H9 (cell line): ENCODE measurements at places on chromosomes 16 and 17. TPM values are rescaled to one million over a fixed set of nuclear protein-coding genes. Genes with fewer than 3 reads are reported as not detected.

DNA sequence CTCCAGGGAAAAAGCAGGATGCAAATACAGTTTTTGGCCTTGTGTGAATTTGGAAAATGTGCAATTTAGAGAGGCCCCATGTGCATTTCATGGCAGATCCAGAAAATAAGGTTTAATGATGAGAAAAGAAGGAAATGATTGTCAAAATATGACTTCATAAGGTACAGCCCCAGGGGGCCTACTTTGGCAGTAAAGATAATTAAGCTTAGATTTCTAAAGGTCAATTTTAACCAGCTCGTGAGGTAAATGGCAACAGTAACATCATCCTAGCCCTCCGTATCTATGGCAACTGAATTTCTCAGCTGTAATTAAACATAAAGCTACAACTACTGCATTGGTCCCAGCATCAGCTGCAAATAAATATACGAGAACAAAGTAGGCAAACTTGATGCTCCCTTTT, 30.0 kb upstream of the PRSS54 start:
- H3K36me3 ChIP-seq, result no peaks in the 10 kb centered on the region
- no peak overlapping the region for H3K27ac ChIP-seq
- H3K4me3 ChIP-seq, result no peak overlapping the region
- no peaks in the 10 kb centered on the region; the same call in 1 of the 2 replicates for H3K4me1 ChIP-seq

DNA sequence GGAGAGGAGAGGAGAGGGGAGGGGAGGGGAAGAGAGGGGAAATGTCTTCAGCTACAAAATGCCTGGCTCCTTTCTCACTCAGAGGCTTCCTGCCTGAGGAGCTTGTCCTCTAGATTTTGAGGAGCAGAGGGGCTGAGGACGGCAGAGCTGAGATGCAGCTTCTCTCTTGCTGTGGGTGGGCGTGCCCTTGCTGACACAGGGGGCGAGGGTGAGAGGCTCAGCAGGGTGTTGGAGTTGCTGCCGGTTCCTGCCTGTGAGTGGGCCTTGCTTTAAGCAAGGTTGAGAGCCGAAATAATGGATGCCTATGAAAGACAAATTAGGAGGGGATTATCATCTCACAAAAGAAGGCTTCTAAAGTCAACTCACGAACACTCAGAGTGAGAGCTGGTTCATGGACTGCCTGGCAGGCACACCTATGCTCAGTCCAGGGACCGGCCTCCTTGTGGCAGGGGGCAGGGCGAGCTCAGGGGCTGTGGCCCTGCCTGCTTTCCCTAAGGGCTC, 215.6 kb downstream of the MSI2 start:
- no peak overlapping the region for H3K27ac ChIP-seq
- peak overlapping the region; percentile 10; the same call in 1 of the 2 replicates for H3K4me3 ChIP-seq
- DNase-seq, result peak; percentile 53
- H3K4me1 ChIP-seq, result peaks cover 19% of the 10 kb centered on the region
- H3K36me3 ChIP-seq, result no peaks in the 10 kb centered on the region
- no peaks in the 10 kb centered on the region for H3K27me3 ChIP-seq

- no peak overlapping the region for H3K4me3 ChIP-seq
- H3K36me3 ChIP-seq, result no peaks in the 10 kb centered on the region
- peaks cover 9% of the 10 kb centered on the region; the same call in 1 of the 2 replicates for H3K4me1 ChIP-seq
- no peak for DNase-seq
- no peak overlapping the region for H3K27ac ChIP-seq
These were observed 565 bp upstream of the XAF1 start for GRCh38 chr17:6755281-6755680.

- H3K4me3 ChIP-seq, result no peak overlapping the region
- peaks cover 4% of the 10 kb centered on the region for H3K36me3 ChIP-seq
- no peaks in the 10 kb centered on the region for H3K27me3 ChIP-seq
- H3K27ac ChIP-seq, result no peak overlapping the region
These were observed 36.3 kb upstream of the NOS2 start for GRCh38 chr17:27836651-27837050.

DNA sequence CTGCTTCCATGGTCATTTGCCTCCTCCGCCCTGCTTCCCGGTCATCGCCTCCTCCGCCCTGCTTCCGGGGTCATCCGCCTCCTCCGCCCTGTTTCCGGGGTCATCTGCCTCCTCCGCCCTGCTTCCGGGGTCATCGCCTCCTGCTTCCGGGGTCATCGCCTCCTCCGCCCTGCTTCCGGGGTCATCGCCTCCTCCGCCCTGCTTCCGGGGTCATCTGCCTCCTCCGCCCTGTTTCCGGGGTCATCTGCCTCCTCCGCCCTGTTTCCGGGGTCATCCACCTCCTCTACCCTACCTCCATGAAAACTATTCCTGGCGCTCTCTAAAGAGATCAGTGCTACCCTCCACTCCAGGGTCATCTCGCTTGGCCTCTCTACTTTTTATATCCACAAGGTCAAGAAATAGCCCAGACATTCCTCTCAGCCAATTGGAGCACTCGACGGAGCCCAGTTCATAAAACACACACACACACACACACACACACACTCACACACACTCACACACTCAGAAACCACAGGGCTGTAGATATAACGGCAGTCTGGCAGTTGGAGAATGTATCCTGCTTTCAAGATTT, 44.8 kb downstream of the TRARG1 start:
- no peaks in the 10 kb centered on the region for H3K36me3 ChIP-seq
- no peak overlapping the region for H3K27ac ChIP-seq
- H3K27me3 ChIP-seq, result no peaks in the 10 kb centered on the region

KAT2A gene
- 39.1 and 43.5 TPM in 2 replicates for total RNA-seq

SLC13A2 gene
- total RNA-seq, result not detected in 2 replicates

KARS1 gene
- total RNA-seq, result 181 and 183 TPM in 2 replicates

KCNH4 gene
- total RNA-seq, result 0.13 TPM in 1 of 2 replicates, not detected in the other
